ENCODE measurements at places on chromosomes 2 and 18. TPM values are rescaled to one million over a fixed set of nuclear protein-coding genes. Genes with fewer than 3 reads are reported as not detected.
A peak's percentile ranks its signal among the peaks of the same experiment; 100 is the strongest.

The IL1F10 gene
- not detected for total RNA-seq

The CSRNP3 gene
- total RNA-seq: 1.7 TPM

GRCh38 chr18:21963336-21963735 is 206.1 kb upstream of the GATA6 start:
- H3K27me3 ChIP-seq: no peaks in the 10 kb centered on the region
- H3K36me3 ChIP-seq: no peaks in the 10 kb centered on the region
- no peak for DNase-seq
- no peaks in the 10 kb centered on the region for H3K4me1 ChIP-seq

The ADRA2B gene
- total RNA-seq: 0.28 TPM

GRCh38 chr2:173956454-173956853 is 8.7 kb downstream of the SP3 start:
- no peak overlapping the region for H3K4me3 ChIP-seq
- peaks cover 19% of the 10 kb centered on the region for H3K36me3 ChIP-seq
- DNase-seq: no peak
- no peaks in the 10 kb centered on the region for H3K27me3 ChIP-seq
- no peak overlapping the region for H3K27ac ChIP-seq
- H3K4me1 ChIP-seq: peaks cover 4% of the 10 kb centered on the region

GRCh38 chr18:36580266-36580665 is 248.5 kb downstream of the TPGS2 start:
- H3K27ac ChIP-seq: peak overlapping the region; percentile 25
- no peaks in the 10 kb centered on the region for H3K36me3 ChIP-seq
- no peak for DNase-seq

GRCh38 chr2:121211689-121212151 is 73.3 kb downstream of the TFCP2L1 start:
- H3K4me1 ChIP-seq: no peaks in the 10 kb centered on the region
- no peak overlapping the region for H3K27ac ChIP-seq
- no peaks in the 10 kb centered on the region for H3K27me3 ChIP-seq
- H3K4me3 ChIP-seq: no peak overlapping the region

GRCh38 chr2:119419065-119419464 is 12.6 kb upstream of the TMEM37 start:
- H3K27ac ChIP-seq: no peak overlapping the region
- no peaks in the 10 kb centered on the region for H3K36me3 ChIP-seq
- H3K4me3 ChIP-seq: no peak overlapping the region
- no peaks in the 10 kb centered on the region for H3K4me1 ChIP-seq

DNA sequence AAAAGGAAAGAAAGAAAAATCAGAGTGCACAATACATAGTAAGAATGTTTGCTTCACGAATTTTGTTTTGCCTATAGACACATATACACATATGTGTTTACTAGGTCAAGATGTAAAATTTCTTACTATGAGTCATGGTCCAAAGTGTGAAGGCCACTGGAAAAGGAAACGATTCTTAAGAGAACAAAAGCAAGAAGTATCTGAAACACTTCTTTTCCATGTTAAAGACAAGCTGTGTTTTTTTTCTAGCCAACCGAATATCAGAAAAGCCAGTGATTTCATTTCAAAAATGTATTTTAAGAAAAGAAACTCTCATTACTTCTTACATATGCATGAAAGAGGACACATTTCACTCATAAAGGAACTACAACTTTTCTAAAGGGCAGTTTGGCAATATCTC is 24.9 kb downstream of the PECR start:
- no peak overlapping the region for H3K4me3 ChIP-seq
- H3K27ac ChIP-seq: no peak overlapping the region
- H3K27me3 ChIP-seq: no peaks in the 10 kb centered on the region
- peaks cover 5% of the 10 kb centered on the region for H3K4me1 ChIP-seq
- H3K36me3 ChIP-seq: no peaks in the 10 kb centered on the region

DNA sequence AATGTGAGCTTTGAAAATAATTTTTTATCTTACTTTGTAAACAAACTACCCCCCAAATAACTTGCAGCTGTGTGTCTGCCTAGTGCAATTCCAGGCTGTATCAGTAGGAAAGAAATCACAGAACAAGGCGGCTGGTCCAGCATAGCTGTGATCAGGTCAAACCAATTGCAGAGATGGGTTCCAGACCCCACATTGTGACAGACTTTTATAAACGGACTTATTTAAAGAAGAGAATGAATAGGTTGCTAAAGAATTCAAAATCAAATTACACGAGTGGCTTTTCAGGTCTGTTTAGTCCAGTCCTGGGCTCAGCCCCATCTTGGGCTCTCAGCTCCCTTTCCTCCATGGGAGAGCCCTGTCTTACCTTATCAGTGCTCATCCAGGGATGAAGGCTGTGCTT is 11.1 kb downstream of the BMP10 start:
- no peaks in the 10 kb centered on the region for H3K36me3 ChIP-seq
- no peak overlapping the region for H3K4me3 ChIP-seq
- H3K27ac ChIP-seq: no peak overlapping the region

- no peak for DNase-seq
- H3K4me1 ChIP-seq: no peaks in the 10 kb centered on the region
- peaks cover 87% of the 10 kb centered on the region for H3K27me3 ChIP-seq
- no peak overlapping the region for H3K27ac ChIP-seq
Measured at GRCh38 chr2:44947028-44947375, 5.5 kb downstream of the SIX3 start.

The PAX3 gene
- total RNA-seq: 0.05 TPM

DNA sequence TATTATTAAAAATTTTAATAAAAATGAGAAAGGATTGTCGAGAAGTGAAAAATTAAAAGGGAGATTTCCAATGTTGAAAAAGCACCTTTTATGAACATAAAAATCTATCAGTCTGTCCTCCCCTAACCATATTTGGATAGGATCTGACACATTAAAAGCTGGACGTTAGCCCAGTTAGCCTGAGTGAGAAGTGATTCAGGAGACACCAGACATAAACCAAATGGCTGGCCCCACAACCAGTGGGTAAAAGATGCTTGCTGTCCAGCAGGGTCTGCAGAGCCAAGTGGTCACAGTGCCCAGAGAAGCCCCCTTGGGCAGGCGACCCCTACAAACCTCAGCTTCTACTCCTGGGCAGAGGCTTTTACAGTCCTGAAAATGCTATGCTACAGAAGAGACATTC is 253.8 kb upstream of the LYPD1 start:
- no peaks in the 10 kb centered on the region for H3K27me3 ChIP-seq
- no peak for DNase-seq
- no peak overlapping the region for H3K4me3 ChIP-seq
- H3K27ac ChIP-seq: no peak overlapping the region
- H3K36me3 ChIP-seq: no peaks in the 10 kb centered on the region

GRCh38 chr18:32439802-32440201 is 30.9 kb downstream of the GAREM1 start:
- H3K4me1 ChIP-seq: no peaks in the 10 kb centered on the region
- DNase-seq: no peak
- no peaks in the 10 kb centered on the region for H3K27me3 ChIP-seq
- H3K4me3 ChIP-seq: no peak overlapping the region
- H3K27ac ChIP-seq: no peak overlapping the region

The COLEC12 gene
- 5.6 TPM for total RNA-seq

DNA sequence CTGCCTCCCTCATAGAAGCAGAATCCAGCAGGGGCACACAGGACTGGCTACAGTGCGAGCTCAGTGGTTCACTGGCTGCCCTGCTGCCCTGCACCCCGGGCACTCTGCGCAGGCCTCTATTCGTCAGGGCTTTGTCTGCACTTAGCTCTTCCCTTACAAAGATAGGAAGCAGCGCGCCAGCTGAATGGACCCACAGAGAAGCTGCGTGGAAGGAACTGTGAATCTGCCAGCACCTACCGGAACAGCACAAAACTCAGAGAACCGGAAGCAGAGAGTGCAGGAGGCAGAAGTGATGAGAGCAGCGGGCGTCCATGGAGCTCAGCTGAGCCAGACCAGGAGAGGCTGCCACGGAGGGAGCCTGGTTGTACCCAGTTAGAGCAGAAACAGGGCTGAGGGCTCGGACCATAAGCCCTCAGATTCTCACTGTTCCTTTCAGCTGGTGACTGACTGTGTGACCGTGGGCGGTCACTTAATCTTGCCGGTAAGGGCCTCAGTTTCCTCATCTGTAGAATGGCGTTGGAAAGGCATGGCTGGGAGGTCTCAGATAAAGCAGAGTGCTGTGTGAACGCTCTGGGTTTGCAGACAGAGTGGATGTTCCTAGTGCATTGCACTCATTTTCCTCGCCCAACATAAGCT is 23.1 kb upstream of the SLC66A3 start:
- H3K36me3 ChIP-seq: no peaks in the 10 kb centered on the region
- no peaks in the 10 kb centered on the region for H3K27me3 ChIP-seq
- DNase-seq: no peak
- peaks cover 10% of the 10 kb centered on the region for H3K4me1 ChIP-seq

DNA sequence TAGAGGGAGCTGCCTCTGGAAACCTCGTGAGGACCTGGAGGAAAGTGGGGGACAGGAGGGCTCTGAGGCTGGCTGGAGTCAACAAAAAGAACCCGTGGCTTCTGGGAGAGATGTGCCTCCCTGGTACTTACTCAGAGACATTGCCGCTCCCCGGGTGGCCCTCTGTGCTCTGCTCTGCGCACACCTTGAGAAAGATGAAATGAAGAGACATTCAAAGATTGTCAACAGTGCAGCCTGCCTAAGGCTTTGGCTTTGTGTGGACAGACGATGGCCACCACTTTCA is 14.5 kb downstream of the CYS1 start:
- no peak overlapping the region for H3K27ac ChIP-seq
- DNase-seq: no peak
- H3K36me3 ChIP-seq: no peaks in the 10 kb centered on the region
- H3K4me1 ChIP-seq: no peaks in the 10 kb centered on the region
- peaks cover 2% of the 10 kb centered on the region for H3K27me3 ChIP-seq

GRCh38 chr2:6977786-6978185 is 60.6 kb downstream of the RNF144A start:
- no peak for DNase-seq
- H3K36me3 ChIP-seq: peaks cover under 1% of the 10 kb centered on the region
- no peak overlapping the region for H3K4me3 ChIP-seq
- H3K27me3 ChIP-seq: no peaks in the 10 kb centered on the region
- no peaks in the 10 kb centered on the region for H3K4me1 ChIP-seq

The HK2 gene
- 8.2 TPM for total RNA-seq

DNA sequence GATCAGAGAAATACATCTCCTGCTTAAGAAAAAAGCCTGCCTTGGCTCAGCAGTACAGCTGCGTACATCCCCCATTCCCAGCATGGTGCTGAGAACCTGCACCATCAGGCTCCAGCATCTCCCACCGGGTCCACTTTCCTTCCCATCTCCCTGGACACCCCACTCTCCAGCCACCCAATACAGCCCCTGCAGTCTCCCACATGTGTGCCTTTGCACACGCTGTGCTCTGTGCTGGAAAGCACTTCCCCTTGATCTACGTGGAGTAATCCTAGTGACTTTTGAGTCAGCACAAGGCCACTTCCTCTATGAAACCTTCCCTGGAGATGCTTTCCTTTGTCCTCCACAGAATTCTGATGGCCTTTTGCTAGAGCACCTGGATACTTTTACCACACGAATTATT is 17.0 kb downstream of the STAT1 start:
- H3K36me3 ChIP-seq: peaks cover 98% of the 10 kb centered on the region
- H3K4me3 ChIP-seq: no peak overlapping the region
- H3K27me3 ChIP-seq: no peaks in the 10 kb centered on the region
- no peak for DNase-seq
- H3K27ac ChIP-seq: no peak overlapping the region

GRCh38 chr2:39732482-39732881 is 46.6 kb downstream of the THUMPD2 start:
- no peak for DNase-seq
- no peaks in the 10 kb centered on the region for H3K27me3 ChIP-seq
- no peaks in the 10 kb centered on the region for H3K4me1 ChIP-seq
- peaks cover 37% of the 10 kb centered on the region for H3K36me3 ChIP-seq
- H3K4me3 ChIP-seq: no peak overlapping the region

GRCh38 chr2:20365249-20365817 is 14.7 kb upstream of the PUM2 start:
- H3K4me1 ChIP-seq: no peaks in the 10 kb centered on the region
- no peak for DNase-seq
- no peaks in the 10 kb centered on the region for H3K27me3 ChIP-seq

- no peak for DNase-seq
- H3K27me3 ChIP-seq: no peaks in the 10 kb centered on the region
- no peak overlapping the region for H3K4me3 ChIP-seq
- H3K36me3 ChIP-seq: peaks cover 14% of the 10 kb centered on the region
Measured at GRCh38 chr2:43269074-43269572, 42.7 kb upstream of the ZFP36L2 start.

DNA sequence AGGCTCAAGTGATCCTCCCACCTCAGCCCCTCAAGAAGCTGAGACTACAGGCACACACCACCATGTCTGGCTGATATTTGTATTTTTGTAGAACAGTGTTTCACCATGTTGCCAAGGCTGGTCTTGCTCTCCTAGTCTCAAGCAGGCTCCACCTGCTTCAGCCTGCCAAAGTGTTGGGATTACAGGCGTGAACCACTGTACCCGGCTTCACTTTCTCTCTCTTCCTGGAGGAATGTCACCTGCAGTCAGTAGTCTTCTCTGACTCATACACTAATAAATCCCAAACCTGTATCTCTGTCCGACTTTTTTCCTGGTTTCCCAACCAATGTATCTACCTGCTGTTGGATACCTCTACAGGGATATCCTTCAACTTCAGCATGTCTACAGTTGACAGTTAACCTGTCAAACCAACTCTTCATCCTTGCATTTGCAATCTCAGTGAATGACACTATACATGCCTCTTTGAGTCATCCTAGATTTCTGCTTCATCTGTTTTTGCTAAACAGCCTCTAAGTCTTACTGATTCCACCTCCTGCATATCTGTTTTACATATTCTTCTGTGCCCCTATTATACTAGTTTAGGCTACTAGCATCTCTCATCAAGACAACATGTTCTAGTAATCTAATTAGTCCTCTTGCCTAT is 54.5 kb downstream of the RBBP8 start:
- H3K27me3 ChIP-seq: no peaks in the 10 kb centered on the region
- no peaks in the 10 kb centered on the region for H3K4me1 ChIP-seq
- peaks cover 15% of the 10 kb centered on the region for H3K36me3 ChIP-seq

The CAPN10 gene
- total RNA-seq: 34.1 TPM

DNA sequence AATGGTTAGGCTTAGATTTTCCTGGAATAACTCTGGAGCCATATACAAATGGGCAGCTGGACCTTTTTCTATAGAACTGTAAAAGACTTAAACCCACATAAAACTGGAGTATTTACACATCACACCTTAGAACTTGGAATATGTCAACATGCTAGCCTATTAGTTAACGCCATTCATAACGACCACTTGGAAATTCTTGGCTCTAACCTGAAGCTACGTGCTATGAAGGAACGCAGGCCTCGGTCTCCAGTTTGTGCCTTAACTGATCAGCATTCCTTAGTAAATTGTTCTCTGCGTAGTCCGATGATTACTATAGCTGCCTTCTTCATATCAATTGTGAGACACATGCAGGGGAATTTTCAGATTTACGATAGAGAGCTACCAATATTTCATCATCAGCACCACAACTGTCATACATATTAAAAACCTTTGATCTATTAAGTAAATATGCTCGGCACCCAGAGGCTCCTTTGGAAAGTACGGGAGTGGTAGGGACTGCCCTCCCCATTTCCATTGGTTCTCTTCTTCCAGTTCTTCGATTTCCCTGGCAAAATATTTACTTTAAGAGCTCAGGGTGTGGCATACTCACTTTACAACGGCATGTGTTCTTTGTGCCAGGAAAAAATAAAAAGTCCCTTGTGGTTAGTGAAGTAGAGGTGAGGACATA is 17.5 kb upstream of the CCL20 start:
- no peak for DNase-seq
- H3K4me3 ChIP-seq: no peak overlapping the region
- no peak overlapping the region for H3K27ac ChIP-seq
- no peaks in the 10 kb centered on the region for H3K36me3 ChIP-seq
- no peaks in the 10 kb centered on the region for H3K4me1 ChIP-seq

- H3K27me3 ChIP-seq: no peaks in the 10 kb centered on the region
- DNase-seq: no peak
- no peak overlapping the region for H3K4me3 ChIP-seq
- no peak overlapping the region for H3K27ac ChIP-seq
- no peaks in the 10 kb centered on the region for H3K4me1 ChIP-seq
- peaks cover 7% of the 10 kb centered on the region for H3K36me3 ChIP-seq
Measured at GRCh38 chr2:134336352-134336751, 82.5 kb downstream of the MGAT5 start.

The TMEM247 gene
- total RNA-seq: not detected

The KCNK3 gene
- total RNA-seq: 0.05 TPM

All from thymus (tissue), 14 donors.